ENCODE measurements at places on chromosomes 3 and 15.

GRCh38 chr15:83430441-83430840 lies 16.7 kb upstream of the SH3GL3 start:
- peak; percentile 82 for DNase-seq

DNA sequence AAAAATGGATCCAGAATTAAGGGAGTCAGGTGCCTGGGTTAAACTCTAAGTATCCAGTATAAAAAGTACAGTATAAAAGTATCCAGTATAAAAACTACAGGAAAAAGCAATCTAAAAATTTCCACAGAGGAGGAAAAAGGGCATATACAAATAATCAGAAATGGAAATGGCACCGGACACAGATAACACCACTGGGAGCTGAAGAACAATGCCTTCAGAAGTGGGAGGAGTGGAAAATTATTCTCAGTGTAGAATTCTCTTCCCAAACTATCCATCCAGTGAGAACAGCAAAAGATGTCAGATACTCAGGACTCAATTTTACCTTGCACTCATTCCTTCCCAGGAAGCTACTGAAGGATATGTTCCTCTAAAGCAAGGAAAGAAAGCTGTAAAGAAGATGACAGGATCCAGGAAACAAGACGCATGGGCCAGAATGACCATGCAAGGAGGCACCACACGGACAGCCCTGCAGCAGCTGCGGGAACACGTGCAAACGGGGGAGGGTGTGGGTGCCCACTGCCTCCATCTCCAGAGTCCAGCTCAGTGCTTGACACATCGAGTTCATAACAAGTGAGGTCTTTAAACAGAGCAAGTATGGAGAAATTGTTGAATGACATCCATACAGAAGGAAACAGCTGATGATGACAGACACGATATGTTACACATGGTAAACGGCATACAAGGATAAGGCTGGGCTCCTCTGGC lies 68.5 kb downstream of the CHSY1 start:
- no peak for DNase-seq

DNA sequence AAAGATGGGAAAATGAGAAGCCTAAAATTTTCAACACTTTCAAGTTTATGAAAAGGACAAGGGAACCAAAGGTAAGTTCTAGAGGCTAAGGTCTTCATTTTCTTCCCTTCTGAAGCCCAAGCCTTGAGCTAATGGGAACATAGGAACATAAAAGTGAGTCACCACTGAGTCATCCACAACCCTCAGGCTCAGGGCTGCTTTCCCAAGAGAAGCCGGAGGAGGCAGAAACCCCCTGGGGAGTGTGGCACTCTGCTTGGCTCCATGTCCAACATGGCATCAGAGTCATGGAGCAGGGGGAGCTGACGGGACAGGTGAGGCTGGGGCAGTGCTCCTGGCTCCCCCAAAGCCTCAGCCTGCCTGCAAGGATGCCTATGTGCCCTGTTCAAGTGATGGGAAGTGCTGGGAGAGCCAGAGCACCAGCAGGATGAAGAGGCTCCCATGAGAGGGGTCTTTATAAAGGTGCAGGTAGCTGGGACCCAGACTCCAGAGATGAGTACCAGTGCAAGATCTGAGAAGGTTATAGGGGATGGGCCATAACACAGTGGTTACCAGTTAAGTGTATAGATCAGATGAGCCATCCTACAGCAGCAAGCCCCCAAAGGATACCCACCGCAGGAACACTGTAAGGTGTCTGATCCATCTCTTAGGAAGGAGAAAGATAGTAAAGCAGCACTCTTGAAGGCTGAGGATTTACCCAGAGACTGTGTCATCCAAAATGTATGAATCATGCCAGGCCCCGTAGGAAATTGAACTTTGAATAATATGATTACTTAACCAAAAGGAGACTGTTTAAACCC lies 31.8 kb upstream of the RYR3 start:
- DNase-seq = peak; percentile 81

DNA sequence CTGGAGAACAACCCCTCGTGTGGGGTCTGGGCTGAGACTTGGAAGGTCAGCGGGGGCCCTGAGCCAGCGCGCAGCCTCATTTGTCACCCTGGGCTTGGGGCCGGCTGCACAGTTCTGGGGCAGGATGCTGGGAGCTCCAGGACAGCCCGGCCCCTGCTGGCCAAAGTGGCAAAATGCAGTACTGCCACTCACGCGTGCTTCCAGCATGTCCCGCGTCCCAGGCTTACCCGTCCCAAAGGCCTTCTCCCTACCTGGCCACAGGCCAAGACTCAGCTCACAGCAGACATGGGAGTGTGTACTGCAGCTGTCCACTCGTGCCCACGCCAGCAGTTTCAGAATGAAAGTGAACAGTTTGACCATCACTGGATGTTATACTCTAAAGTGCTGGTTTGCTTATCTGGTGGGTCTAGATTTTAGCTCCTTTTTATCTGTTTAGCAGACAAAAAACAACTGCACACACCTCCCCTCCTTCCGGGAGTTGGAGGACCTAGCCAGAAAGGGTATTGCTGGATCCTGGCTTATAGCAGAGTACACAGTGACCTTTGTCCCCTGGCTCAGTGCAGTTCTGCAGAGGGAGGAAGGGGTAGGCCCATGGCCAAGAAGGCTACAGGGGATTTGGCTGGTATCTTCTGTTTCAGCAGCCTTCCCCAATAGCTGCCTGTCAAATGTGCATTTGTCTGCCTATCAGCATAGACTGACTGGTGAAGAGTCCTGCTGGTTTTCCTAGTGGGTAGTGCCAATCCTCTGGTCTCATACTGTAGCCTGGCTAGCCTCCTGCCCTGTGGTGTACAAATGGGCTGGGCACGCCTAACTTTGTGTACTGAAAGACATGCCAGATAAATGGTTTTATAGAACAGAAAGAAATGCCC lies 23.2 kb upstream of the IP6K2 start:
- DNase-seq = peak; percentile 73

DNA sequence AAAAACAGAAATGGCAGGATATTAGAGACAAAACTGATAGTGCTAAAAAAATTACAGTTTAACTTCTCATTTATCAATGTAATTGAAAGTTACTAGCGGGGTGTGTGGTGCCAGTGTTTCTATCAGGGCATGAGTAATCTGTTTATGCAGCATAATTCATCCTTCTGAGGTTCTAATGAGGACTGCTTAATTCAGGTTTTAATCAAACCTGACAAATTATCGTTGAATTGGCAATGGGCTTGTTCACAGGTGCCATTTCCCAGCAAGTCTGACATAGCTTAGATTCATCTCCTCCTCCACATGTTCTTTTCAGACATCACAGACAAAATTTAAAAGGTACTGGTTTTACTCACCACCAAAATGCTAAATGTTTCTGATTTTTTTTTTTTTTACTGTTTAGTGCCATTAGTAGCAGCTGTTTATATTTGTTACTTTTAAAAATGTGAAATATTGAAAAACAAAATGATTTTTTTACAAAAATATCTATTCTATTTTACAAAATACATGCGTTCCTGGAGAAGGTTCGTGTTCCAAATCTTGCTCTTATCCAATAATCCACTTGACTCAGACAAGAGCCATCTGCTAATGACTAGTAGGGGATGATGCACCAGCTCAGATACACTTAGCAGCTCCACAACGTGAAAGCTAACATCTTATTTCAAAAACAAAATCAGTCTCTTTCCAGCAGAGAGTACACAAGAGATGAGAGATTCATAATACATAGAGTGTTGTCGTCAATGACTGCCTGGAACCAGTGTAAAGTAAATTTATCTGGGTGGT lies 447.7 kb upstream of the DPPA4 start:
- no peak for DNase-seq

GRCh38 chr3:27544372-27544865 lies 60.2 kb upstream of the SLC4A7 start:
- DNase-seq = peak; percentile 84

- no peak for DNase-seq
Observed at GRCh38 chr3:69359339-69359893, 26.5 kb downstream of the FRMD4B start.

DNA sequence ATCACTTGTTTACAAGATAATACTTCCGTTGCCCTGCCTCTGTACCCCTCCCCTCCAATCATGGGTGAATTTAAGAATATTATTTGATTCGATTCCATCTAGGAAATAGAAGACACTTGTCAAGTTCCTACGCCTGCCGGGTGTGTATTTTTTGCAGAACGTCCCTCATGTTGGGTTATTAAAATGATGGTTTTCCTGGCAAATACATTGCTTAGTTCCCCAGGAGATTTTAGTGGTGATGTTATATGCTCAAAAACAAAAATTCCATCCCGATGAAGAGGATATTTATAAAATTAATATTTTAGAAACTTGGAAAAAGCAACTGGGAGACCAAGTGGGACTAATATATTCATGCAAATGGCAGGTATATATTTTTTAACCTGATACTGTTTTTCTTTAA lies 548.4 kb downstream of the EDEM1 start:
- DNase-seq = no peak

- DNase-seq = no peak
Observed at GRCh38 chr3:44678480-44679116, 30.1 kb downstream of the ZNF35 start.

DNA sequence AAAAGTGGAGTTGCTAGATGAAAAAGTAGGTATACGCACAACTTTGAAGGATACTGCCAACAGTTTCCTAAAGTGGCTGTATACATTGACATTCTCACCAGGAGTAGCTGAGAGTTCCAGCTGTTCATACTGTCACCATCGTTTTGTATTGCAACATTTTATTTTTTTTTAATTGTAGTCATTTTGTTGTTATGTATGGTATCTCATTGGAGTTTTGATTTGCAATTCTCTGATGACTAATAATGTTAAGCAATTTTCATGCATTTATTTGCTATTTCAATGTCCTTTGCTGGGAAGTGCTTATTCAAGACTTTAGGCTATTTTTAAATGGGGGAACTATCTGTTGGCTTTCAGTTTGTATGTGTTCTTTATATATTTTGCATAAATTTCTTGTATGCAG lies 185.1 kb upstream of the TGFBR2 start:
- DNase-seq = peak; percentile 88

DNA sequence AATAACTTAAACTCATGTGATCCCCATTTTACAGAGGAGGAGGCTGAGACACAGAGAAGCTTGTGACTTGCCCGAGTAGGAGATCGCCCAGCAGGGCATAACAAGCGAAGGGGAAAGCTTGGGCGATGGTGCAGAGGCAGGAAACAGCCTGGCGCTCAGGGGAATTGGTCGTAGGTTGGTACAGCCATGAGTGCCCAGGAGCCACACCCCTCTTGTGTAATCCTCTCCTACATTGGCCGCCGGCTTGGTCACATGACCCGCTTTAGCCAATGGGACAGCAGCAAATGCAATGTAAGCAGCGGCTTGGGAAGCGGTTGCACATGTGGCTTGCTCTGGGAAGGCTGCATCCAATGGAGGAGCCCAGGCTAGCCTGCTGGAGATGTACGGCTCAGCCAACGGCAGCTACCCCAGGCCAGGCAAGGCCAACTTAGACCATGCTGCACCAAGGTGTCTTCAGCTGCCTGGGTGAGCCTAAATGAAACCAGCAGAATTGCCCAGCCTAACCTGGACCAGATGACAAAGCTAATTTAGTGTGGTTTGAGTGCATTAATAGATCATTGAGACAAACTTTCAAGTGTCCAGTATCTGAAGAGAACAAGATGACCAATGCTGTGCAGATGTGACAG lies 50.3 kb upstream of the SLC6A6 start:
- no peak for DNase-seq

- DNase-seq = no peak
Observed at GRCh38 chr3:133479401-133479800, 79.5 kb downstream of the BFSP2 start.

DNA sequence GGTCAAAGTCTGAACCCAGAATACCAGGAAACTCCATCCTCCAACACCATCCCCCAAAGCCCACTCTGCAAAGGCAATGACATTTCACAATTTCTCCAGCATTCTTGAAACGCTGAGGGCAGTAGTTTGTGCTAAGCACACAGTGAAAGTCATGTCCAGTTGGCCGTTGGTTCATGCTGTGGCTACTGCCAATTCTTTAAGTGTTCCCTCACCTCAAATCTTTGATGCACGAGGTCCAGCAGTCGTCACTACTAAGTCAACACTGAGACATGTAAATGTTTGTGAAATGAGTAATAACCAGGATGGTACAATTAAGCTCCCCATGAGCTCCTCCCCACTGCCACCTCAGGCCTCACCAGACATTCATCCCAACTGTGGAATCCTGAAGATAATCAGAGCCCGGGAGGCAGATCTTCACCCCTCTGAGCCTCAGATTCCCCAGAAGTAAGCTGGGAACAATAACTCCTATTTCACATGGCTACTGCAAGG lies 7.0 kb downstream of the SUCLG2 start:
- peak; percentile 99 for DNase-seq

- peak; percentile 78 for DNase-seq
Observed at GRCh38 chr3:164458986-164459385, 619.3 kb downstream of the SI start.
